ENCODE measurements at places on chromosomes 7 and 10.

DNA sequence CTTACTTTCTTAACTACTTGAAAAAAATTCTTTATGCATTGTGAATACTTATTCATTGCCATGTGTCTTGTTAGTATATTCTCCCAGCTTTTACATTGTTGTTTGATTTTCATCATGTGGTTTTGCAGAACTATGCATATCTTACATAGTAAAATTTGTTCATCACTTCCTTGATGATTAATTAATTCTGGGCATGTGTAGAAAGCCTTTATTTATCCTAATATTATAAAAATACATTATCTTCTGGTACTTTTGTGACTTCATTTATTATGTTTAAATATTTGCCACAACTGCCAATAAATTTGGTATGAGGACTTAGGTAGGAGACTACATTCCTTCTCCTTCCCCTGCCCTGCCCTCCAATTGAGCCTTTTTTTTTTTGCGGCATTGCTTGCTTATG lies 166.0 kb upstream of the ZNF32 start:
- DNase-seq = no peak

- DNase-seq = no peak
Measured at GRCh38 chr10:11326913-11327616, 284.4 kb downstream of the USP6NL start.

DNA sequence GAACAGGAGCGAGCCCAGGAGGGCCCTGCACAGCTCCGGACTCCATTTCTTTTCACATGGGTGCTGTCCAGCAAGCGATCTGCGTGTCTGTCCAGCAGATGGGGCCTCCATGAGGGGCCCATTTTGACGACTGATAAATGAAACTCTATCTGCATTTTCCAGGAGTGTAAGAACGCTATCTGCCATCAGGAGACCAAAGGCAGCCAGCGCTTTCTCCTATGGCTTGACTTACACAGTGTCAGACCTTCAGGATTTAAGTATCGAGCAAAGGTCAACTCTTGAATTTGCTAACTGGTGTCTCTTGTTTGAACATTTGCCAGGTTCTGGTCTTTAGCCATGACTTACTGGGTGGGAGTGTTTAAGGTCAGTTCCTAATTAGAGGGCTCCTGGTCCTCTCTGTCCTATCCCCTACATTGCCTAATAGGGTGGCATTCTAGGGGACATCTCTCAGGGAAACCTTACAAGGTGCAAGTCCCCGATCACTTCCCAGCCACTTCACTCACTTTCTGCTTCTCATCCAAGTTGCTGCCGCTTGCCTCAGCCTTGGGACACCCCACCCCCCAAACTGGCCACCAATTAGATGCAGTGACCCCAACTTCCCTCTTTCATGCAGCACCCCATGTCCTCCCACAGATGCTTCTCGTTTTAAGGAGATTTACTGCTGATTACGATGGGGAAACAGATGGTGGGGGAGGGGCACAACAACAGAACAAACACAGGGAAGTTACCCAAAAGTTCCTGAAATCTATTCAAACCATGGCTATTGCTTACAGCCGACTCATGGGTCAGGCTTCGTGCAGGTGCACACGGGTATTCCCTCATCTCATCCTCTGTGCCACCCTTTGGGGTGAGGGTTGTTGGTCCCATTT lies 20.0 kb downstream of the VSIR start:
- no peak for DNase-seq

GRCh38 chr10:11144626-11145494 lies 127.2 kb downstream of the CELF2 start:
- DNase-seq = no peak

GRCh38 chr7:22331704-22332103 lies 25.2 kb downstream of the RAPGEF5 start:
- DNase-seq = no peak

DNA sequence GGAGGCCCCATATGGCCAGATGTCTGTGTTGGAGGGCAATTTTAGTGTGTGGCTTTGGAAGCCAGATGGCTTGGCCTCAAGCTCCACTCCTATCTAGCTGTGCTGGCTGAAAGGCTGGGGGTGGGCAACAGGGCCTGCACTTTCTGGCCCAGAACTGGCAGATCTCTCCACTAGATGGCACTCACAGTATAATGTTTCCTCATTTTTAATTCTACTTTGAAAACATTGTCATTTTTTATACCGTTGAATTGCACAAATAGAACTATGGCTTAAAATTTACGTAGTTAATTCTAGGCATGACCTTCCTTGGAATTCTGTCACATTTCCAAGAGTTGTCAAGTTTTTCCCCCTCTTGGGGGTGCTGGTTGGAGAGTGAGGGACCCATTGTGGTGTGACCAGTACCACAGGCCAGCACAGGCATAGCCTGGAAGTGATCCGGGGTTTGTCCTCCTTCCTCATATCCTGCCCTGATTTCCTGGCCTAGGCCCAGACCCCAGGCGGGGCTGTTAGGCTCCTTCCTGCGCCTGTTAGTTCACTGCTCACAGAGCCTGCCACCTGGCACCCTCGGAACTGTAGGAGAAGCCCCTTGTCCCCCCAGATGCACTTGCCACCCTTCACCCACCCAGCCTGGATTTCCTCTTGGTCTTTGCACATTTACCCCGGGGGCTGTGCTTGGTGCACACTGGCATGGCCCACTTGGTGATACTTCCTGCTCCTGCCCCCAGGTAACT lies 52.8 kb downstream of the ARHGAP22 start:
- no peak for DNase-seq

- DNase-seq = no peak
Measured at GRCh38 chr10:118581340-118581739, 14.1 kb downstream of the PRLHR start.

- DNase-seq = peak; percentile 32
Measured at GRCh38 chr10:43595739-43596298, 10.4 kb upstream of the ZNF485 start.

DNA sequence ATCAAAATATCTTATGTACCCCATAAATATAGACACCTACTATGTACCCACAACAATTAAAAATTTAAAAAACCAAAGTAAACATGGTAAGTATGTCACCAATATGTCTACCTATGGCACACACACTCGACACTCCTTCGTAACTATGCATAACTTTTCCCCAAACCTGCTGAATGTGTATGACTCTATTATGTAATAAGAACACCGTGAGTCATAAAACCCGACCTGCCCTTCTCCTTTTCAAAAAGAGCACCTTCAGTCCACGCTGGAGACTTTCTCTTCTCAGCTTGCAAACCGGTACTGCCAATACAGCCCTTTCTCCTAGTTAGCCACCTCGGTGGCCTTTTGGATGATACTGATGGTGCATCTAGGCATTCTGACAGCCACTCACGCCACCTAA lies 186.3 kb downstream of the PRPF18 start:
- DNase-seq = no peak

DNA sequence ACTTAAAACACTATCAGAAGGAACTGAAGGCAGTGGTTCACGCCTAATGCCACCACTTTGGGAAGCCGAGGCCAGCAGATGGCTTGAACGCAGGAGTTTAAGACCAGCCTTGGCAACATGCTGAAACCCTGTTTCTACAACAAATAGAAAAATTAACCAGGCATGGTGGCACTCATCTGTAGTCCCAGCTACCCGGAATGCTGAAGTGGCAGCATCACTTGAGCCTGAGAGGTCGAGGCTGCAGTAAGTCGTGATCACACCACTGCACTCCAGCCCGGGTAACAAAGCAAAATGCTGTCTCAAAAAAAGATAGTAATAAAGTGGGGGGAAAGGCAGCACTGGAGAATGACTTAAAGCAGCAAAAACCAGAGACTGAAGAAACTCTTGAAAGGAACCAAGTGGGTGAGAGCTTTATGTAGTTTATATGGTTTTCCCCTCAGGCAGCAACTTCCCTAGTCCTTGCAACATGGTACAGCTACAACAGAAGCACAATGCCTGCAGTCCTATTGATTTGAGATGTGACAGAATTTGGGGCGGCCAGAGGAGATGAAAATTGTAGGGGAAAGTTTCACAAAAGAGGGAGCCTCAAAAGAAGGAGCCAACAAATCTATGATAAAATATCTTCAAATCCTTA lies 38.1 kb downstream of the GDI2 start:
- no peak for DNase-seq

GRCh38 chr7:96710544-96710943 lies 898 bp upstream of the SEM1 start:
- DNase-seq = no peak

DNA sequence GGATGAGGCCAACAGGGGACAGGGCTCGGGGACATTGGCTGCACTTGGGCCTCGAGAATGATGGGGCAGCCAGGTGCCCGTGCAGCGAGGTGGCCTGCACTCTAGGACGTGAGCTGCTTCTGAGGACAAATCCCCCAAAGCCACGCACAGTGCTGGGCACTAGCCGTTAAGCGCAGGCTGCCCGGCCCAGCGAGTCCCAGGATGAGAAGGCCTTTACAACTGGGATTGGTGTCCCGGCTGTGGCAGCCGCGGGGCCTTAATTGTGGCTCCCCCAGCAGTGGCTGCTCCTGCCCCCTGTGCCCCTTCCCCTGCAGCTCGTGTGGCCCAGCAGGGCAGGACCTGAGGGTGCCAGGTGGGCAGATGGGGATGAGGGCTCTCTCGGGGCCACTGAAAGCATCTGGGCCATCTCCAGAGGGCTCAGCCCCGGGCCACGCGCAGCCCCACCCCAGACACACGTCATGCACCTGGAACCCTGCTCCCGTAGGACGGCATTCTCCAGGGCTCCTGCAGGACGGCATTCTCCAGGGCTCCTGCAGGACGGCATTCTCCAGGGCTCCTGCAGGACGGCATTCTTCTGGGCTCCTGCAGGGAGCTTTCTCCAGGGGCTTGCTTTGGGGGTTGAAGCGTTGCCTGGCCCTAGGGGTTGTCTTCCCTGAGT lies 6.6 kb downstream of the PWWP2B start:
- no peak for DNase-seq

DNA sequence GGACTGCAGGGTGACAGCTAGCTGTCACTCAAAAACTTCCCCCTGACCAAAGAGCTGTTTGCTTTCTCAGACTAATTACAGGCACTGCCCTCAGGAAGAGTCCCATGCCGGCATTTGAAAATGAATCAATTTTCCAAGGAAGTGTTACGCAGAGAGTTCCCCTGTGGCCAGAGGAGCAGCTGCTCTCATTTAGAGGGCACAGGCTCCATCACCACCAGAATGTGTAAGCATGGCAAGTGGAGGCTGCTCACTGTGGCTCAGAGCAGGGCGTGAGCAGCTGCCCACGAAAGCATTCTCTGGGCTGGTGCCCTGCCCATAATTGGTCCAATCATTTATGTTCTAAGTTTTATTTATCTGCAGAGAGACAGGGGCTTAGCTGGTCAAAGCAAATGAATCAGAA lies 202.2 kb downstream of the RAMP3 start:
- no peak for DNase-seq

DNA sequence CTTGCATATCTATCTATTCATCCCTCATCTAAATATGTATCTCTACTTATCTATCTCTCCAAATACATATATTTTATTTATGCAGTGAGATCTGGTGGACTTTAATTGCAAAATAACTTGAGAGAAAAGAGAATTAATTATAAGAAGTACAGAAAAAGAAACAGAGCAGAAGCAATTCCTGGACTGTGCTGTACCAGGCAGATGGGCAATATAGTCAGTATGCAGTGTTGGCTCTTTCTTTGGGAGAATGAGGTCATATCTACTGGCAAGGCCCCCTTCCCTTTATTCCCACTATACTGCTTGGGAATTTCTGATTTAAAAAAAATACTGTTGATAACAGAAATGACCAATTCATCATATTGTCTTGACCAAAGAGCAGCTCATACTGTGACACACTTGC lies 49.0 kb upstream of the TOMM7 start:
- no peak for DNase-seq

DNA sequence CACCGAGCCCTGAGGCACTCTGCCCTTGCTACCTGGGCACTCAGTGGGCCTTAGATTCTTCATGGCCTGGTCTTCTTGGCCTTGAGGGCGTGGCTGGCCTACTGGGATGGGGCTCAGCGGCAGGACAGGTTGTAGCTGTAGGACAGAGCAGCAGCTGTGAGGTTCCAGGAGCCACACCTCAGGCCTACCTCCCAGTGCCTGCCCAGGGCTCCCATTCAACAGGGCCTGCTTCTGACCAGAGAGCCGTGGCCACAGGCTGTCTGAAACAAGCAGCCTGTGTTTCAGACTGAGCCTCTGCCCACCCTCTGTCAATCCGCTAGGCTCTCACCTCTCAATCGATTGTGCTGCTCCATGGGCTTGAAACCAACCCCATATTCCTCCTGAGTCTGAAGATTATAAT lies 928.0 kb upstream of the ZNF722 start:
- DNase-seq = no peak

DNA sequence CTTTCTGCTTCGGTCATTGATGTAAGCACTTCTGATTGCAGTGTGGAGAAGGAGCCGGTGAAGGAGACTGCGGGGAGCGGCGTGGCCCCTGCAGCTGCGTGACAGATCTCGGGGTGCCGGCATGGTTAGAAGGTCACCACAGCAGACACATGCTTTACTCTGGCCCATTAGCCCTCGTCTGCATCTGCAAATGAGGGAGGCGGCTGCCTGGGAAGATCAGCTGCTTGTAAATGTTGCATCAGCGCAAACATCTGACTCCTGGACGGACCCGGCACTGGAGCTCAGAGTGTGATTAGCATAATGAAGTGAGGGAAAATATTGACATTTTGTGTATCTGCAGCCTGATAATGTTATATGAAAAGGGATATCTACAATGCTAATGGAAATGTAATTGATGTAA lies 30.5 kb upstream of the MNX1 start:
- no peak for DNase-seq

GRCh38 chr7:17043012-17043877 lies 161.5 kb upstream of the AGR3 start:
- no peak for DNase-seq

DNA sequence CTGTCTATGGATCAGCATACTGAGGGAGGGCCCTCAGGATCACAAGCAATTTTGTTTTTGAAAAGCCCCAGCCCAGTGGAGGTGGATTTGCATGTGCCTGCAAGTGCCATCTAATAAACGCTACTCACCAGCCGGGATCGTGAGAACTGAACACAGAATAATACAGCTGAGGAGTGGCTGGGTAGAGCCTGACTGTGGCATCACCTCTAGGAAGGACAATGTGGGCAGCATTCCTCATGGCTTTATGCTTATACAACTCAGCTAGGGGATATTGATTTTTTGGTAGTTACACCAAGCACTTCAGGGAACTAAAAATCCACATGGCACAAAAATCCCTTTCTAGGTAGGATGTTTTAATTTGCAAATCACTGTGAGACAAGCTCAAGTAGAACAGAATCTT lies 72.7 kb upstream of the PALS2 start:
- DNase-seq = no peak

DNA sequence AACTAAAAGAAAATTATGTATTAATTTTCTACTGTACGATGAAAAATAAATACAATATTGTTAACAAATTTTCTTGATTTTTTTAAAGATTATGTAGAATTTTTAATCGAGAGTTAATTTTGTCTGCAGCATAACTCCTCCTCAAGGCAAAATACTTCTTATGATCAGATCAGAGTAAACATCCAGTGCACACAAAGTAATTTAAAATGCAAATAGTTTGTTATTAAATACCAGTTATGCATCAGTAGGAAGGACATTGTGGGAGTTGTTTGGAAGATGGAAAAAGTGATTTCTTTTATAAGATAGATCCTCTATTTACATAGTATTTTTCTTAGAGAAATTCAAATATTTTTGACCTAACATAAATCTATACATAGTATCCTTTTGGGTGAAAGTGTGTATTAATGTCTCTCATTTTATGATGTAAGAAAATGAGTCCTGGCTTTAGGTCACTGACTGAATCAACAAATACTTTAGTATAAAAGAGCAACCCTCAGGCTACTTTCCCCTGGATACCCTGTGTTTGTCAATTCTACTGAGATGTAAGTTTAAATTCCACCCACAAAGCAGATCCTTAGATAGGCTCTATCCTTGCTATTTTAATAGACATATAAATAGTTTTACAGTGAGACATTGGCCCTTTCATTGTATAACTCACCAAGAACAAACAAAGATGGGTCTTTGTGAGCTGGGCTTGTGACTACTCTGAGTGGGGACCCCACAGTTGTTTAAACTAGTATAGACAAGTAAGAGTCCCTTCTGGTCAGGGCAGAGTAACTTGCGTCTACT lies 1133.7 kb downstream of the GATA3 start:
- no peak for DNase-seq

Data from stimulated activated CD4-positive, alpha-beta T cell treated with anti-CD3 and anti-CD28 coated beads, Interleukin-4, amount 100 ng/mL, for 48 hours (primary cell).